Keratinocyte (primary cell): ENCODE measurements at places on chromosomes 12 and 14. TPM values are rescaled to one million over a fixed set of nuclear protein-coding genes. Genes with fewer than 3 reads are reported as not detected.

- no peak for DNase-seq
Measured at GRCh38 chr14:73746520-73747378, 32.6 kb upstream of the PNMA1 start.

- DNase-seq, result no peak
Measured at GRCh38 chr12:132300789-132301722, 28.3 kb downstream of the GALNT9 start.

DNA sequence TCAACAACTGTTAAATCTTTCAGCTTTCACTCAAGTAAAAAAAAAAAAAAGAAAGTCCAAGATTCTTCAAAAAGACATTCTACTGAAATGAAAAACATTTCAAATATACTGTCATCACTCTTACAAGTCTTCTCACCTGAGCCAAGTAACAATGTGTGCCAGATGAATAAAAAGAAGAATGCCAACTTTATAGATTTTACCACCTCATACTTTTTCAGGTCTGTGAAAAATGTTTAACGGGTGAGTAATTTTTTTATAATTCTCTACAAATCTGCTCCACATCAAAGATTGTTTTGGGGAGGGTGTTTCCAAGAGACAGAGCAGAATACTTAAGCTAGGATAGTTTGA, 181.0 kb upstream of the BMP4 start:
- DNase-seq, result no peak

GRCh38 chr12:79885911-79886490, 48.9 kb downstream of the PPP1R12A start:
- no peak for DNase-seq

DNA sequence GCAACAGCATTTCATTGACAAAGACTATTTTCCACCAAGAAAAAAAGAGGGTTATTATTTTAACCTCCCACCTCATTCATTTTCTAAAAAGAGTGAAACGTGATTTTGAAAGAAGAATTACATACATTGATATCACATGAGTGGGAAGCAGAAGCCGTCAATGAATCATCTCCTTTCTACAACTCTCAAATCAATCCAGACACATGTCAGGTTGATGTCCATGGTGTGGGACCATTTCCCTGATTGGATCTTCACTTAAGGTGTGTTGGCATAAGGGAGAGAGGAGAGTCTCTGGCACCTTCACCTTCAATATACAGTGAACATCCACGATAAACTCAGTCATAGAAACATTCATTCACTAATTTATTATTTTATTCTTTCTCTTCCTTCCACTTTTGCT, 1095.1 kb downstream of the BCL11B start:
- no peak for DNase-seq

DNA sequence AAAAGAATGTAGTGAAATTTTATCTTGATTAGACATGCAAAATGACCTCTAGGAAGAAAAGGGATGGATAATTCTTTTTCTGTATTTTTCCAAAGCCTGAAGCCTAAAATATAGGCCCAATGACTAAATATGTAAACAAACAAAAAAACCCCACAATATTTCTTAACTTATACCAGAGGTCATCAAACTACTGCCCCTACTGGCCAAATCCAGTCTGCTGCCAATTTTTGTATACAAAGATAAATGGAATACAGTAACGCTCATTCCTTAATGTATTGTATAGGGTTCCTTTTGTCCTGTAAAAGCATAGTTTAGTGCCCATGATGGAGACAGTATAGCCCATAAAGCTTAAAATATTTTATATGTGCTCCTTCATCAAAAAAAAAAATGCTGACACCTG, 145.7 kb upstream of the ALG10 start:
- no peak for DNase-seq

DNA sequence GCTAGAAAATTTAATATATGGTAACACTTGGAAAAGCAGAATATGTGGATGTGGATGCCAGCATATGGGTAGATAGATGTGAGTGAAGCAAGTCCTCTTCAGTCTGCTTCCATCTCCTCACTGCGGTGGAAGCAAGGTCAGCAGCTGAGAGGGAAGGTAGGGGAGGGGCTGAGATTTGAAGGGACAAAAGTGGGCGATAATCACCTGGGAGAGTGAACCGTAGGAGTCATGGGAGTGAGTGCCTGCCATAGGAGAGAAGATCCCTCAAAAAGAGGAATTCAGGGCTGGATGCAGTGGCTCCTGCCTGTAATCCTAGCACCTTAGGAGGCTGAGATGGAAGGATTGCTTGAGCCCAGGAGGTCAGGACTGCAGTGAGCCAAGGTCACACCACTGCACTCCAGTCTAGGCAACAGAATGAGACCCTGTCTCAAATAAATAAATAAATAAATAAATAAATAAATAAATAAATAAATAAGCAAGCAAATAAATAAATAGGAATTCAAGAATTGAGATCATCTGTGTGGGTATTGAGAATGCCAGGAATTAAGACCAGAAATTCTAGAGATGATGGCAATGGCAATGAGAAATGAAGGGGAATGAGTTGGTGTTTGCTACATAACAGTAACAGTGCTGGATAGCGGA, 123.4 kb downstream of the BICD1 start:
- DNase-seq, result no peak

Gene PYM1
- 43.6 to 63.4 TPM (median 61.6 TPM) in 3 replicates for polyA plus RNA-seq

Gene SERPINA1
- polyA plus RNA-seq, result 0.48 to 0.71 TPM (median 0.52 TPM) in 3 replicates

Gene RERGL
- 0.15 to 0.20 TPM in 2 of 3 replicates, not detected in the other for polyA plus RNA-seq

Gene CLECL1
- polyA plus RNA-seq, result not detected in 3 replicates

Gene DGLUCY
- polyA plus RNA-seq, result 13.7 to 33.1 TPM (median 19.4 TPM) in 3 replicates
